A549 treated with AZD2906 at 1 μM for 4 hours (cell line): ENCODE measurements at places on chromosomes 6 and 20. TPM values are rescaled to one million over a fixed set of nuclear protein-coding genes. Genes with fewer than 3 reads are reported as not detected.

The FOXF2 gene
- total RNA-seq: 14.7 to 21.0 TPM (median 19.6 TPM) in 5 replicates

The TGM3 gene
- total RNA-seq: 0.05 to 0.07 TPM (median 0.07 TPM) in 3 of 5 replicates, not detected in the others

The PRRT1 gene
- total RNA-seq: 0.47 to 0.82 TPM (median 0.61 TPM) in 5 replicates

The RBM12 gene
- total RNA-seq: 74.1 to 88.6 TPM (median 81.7 TPM) in 5 replicates

The CFB gene
- 1.3 to 3.0 TPM (median 2.0 TPM) in 5 replicates for total RNA-seq

The OOEP gene
- total RNA-seq: not detected in 5 replicates

The HLA-DMB gene
- 1.4 to 2.5 TPM (median 1.7 TPM) in 5 replicates for total RNA-seq

The PPP1R14C gene
- total RNA-seq: 3.4 to 4.0 TPM (median 3.5 TPM) in 5 replicates

The FOXS1 gene
- 0.21 to 0.53 TPM (median 0.30 TPM) in 5 replicates for total RNA-seq

The NT5DC1 gene
- 23.1 to 27.2 TPM (median 26.8 TPM) in 5 replicates for total RNA-seq

The LY6G5C gene
- 1.2 to 1.7 TPM (median 1.4 TPM) in 5 replicates for total RNA-seq

The C20orf144 gene
- 0.08 to 0.13 TPM (median 0.11 TPM) in 3 of 5 replicates, not detected in the others for total RNA-seq

The GABRR1 gene
- not detected in 5 replicates for total RNA-seq

The CHMP4B gene
- 139 to 161 TPM (median 156 TPM) in 5 replicates for total RNA-seq

The TRDN gene
- total RNA-seq: not detected in 5 replicates
